Heart right ventricle (tissue), 16 donors: ENCODE measurements at places on chromosomes 2 and 18. TPM values are rescaled to one million over a fixed set of nuclear protein-coding genes. Genes with fewer than 3 reads are reported as not detected.

GRCh38 chr2:147135376-147135775, 709.5 kb upstream of the ACVR2A start:
- DNase-seq = no peak
- no peak overlapping the region for H3K27ac ChIP-seq
- no peaks in the 10 kb centered on the region for H3K4me1 ChIP-seq
- H3K27me3 ChIP-seq = no peaks in the 10 kb centered on the region

DNA sequence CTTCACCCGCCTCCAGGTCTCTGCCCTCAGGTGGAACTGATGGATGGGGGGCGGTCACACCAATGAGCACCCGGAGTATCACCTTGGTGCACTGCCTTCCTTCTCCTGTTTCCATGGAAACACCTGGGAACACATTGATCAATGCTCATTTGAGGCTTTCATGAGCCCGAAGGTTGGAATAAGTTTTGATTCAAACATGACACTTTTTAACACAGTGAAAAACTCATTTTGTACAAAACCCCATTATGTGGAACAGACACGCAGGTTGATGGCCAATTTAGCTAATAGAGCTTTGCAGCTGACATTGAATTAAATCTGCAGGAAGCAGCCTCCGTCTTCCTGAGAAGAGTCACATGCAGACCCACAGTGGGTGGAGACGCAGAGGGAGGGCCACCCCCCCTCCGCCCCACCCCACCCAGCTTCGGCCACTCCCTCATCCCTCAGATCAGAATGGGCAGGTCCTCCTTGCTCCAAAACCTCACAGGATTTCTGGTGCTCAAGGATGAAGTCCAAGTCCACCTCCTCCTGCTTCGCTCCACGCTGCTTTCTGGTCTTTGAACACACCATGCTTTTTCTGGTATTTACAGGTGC, 96.0 kb upstream of the MYCN start:
- no peak overlapping the region for H3K4me3 ChIP-seq
- H3K36me3 ChIP-seq = no peaks in the 10 kb centered on the region
- H3K4me1 ChIP-seq = no peaks in the 10 kb centered on the region

DNA sequence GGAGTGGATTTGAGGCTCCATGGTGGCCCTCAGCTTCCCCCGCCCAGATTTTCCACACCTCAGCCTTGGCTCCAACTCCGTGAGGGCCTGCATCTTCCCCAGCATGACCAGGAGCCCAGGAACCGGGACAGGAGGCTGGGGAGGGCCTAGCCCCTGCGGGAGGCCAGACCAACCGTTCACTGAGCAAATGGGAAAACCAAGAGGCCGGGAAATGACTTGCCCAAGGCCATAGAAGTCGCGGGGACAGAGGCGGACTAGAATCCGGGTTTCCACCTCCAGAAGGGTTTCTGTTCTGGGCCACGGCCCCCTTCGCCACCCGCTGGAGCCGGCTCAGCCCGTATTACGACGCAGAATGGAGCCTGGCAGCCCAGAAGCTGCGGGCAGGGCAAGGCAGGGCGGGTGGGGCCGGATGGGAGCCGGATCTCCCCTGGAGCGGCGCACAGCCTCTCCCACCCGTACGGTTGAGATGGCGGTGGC, 7.9 kb upstream of the CRYBA2 start:
- H3K27ac ChIP-seq = no peak overlapping the region
- H3K36me3 ChIP-seq = no peaks in the 10 kb centered on the region
- H3K4me1 ChIP-seq = peaks cover 21% of the 10 kb centered on the region
- H3K4me3 ChIP-seq = no peak overlapping the region
- peaks cover 93% of the 10 kb centered on the region for H3K27me3 ChIP-seq

Gene NGEF
- total RNA-seq = 0.75 TPM

Gene ERMN
- total RNA-seq = not detected

Gene COL4A4
- 3.9 TPM for total RNA-seq

DNA sequence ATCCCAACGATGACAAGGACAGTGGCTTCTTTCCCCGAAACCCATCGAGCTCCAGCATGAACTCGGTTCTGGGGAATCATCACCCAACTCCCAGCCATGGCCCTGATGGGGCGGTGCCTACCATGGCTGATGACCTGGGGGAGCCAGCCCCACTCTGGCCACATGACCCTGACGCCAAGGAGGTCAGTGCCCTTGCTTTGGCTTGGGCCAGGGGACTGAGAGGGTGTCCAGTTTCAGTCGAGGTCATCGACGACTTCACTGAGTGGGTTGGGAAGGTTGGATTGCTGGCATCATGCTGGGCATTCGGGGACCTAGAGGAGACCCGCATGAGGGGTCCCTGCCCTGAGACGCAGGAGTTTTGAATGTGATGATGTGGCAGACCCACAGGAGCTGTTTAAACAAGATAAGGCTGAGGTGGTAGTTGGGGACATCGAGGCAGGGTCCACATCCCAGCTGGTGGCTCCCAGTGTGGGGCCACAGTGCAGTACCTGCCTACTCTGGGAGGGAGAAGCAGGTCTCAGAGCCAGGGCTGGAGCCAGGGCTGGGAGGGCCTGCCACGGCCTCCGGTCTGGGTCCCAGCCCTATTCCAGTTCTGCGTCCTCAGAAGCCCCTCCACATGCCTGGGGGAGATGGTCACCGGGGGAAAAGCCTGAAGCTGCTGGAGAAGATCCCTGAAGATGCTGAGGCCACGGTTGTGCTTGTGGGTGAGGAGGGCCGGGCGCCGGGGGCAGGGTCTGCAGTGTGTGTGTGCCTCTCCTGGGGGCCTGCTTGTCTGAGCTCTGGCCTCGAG, 6.0 kb downstream of the SLC4A3 start:
- H3K27me3 ChIP-seq = no peaks in the 10 kb centered on the region
- H3K4me1 ChIP-seq = peaks cover 50% of the 10 kb centered on the region
- peak overlapping the region; percentile 94 for H3K27ac ChIP-seq
- DNase-seq = peak; percentile 3
- H3K36me3 ChIP-seq = peaks cover 6% of the 10 kb centered on the region
